ENCODE measurements at places on chromosomes 7 and 10.

- H3K4me3 ChIP-seq: peak within 1 kb of the TSS; percentile 80
- peaks cover 48% of the 10 kb centered on the region for H3K4me1 ChIP-seq
- peak within 1 kb of the TSS; percentile 88 for H3K27ac ChIP-seq
- DNase-seq: peak; percentile 98
- H3K27me3 ChIP-seq: no peaks in the 10 kb centered on the region
These were observed at the start of gene SAMD8 for GRCh38 chr10:75111365-75111906. SAMD8 (plus strand) TSS chr10:75111656; CDS start chr10:75150529, 38,873 bp downstream.

- peaks cover 12% of the 10 kb centered on the region for H3K36me3 ChIP-seq
- no peaks in the 10 kb centered on the region for H3K4me1 ChIP-seq
- H3K4me3 ChIP-seq: no peak overlapping the region
- no peak for DNase-seq
- H3K27ac ChIP-seq: no peak overlapping the region
These were observed 330.4 kb upstream of the AOAH start for GRCh38 chr7:37054624-37055241.

GRCh38 chr10:78849115-78849514, 219.7 kb upstream of the ZMIZ1 start:
- no peak for DNase-seq
- H3K27ac ChIP-seq: no peak overlapping the region
- no peaks in the 10 kb centered on the region for H3K27me3 ChIP-seq
- H3K4me3 ChIP-seq: no peak overlapping the region
- no peaks in the 10 kb centered on the region for H3K36me3 ChIP-seq

DNA sequence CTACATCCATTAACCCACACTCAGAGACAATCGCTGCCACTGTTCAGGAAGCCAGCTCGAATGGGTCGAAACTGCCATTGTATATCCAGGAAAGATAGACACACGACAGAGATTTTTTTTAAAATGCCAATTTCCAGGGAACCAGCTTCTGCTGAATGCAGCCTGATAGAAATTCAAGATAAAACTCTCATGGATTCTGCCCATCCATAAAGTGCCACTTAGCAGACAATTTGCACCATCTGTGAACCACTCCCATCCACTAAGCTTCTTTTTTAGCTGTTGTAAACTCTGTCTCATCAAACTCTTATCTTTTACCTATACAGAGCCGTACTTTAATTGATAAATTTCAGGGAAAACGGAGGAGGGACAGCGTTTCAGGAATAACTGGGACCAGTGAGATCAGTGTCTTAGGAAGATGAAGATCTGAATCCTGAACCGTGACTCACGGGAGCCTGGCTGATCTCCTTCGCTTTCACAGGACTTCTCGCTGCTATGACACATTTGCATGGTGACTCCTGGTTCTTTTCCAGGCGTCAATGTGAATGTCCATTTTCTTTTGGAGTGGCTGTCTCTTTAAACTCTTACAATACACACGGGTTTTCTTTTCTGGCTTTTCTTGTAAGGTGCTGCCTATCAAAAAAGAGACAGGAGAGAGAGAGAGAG, 103.4 kb downstream of the FAM204A start:
- no peak overlapping the region for H3K4me3 ChIP-seq
- DNase-seq: no peak
- H3K27me3 ChIP-seq: peaks cover 20% of the 10 kb centered on the region
- H3K27ac ChIP-seq: no peak overlapping the region

- peak overlapping the region; percentile 97 for H3K27ac ChIP-seq
- peak overlapping the region; percentile 88 for H3K4me3 ChIP-seq
- peaks cover 14% of the 10 kb centered on the region for H3K36me3 ChIP-seq
- no peaks in the 10 kb centered on the region for H3K27me3 ChIP-seq
- no peak for DNase-seq
- peaks cover 19% of the 10 kb centered on the region for H3K4me1 ChIP-seq
These were observed 41.6 kb upstream of the FAM20C start for GRCh38 chr7:150811-151221.

- H3K27ac ChIP-seq: no peak overlapping the region
- no peaks in the 10 kb centered on the region for H3K36me3 ChIP-seq
- no peak overlapping the region for H3K4me3 ChIP-seq
- no peak for DNase-seq
These were observed 29.8 kb downstream of the NPY start for GRCh38 chr7:24313777-24314176.

DNA sequence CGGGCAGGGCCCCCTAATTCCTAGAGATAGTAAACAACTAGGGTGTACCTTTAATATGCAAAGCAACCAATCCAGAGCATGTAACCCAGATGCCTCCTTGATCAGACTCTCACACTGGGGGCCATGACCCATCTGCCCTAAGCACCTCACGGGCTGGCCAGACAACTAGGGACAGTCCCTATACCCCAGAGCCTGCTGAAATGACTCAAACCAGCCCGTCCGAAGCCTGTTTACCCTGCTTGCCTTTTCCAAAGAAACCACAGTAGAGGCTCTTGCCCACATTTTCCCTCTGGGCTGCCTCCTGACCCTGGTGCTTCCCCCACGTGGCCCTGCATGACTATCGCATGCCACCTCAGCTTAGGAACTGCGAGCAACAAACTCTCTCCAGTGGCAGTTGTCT, 46.2 kb downstream of the RGS10 start:
- peak overlapping the region; percentile 77 for H3K27ac ChIP-seq
- peaks cover 90% of the 10 kb centered on the region for H3K4me1 ChIP-seq
- peaks cover 53% of the 10 kb centered on the region for H3K36me3 ChIP-seq
- H3K4me3 ChIP-seq: no peak overlapping the region
- no peak for DNase-seq
- no peaks in the 10 kb centered on the region for H3K27me3 ChIP-seq

- H3K4me1 ChIP-seq: peaks cover 6% of the 10 kb centered on the region
- no peak overlapping the region for H3K27ac ChIP-seq
- H3K4me3 ChIP-seq: no peak overlapping the region
- H3K36me3 ChIP-seq: no peaks in the 10 kb centered on the region
These were observed 215.3 kb upstream of the ZNF32 start for GRCh38 chr10:43863859-43864591.

- H3K27me3 ChIP-seq: no peaks in the 10 kb centered on the region
- no peaks in the 10 kb centered on the region for H3K36me3 ChIP-seq
- H3K4me1 ChIP-seq: no peaks in the 10 kb centered on the region
- no peak for DNase-seq
These were observed 41.7 kb downstream of the DNAJC1 start for GRCh38 chr10:21961847-21962246.

GRCh38 chr7:48045195-48045765, 9.9 kb downstream of the C7orf57 start:
- DNase-seq: peak; percentile 31
- H3K36me3 ChIP-seq: no peaks in the 10 kb centered on the region
- peak overlapping the region; percentile 17 for H3K27ac ChIP-seq

- no peak overlapping the region for H3K27ac ChIP-seq
- H3K27me3 ChIP-seq: no peaks in the 10 kb centered on the region
- no peaks in the 10 kb centered on the region for H3K4me1 ChIP-seq
These were observed 115.2 kb downstream of the RNLS start for GRCh38 chr10:88467835-88468485.

- peak overlapping the region; percentile 91 for H3K27ac ChIP-seq
- H3K27me3 ChIP-seq: peaks cover 22% of the 10 kb centered on the region
- H3K4me3 ChIP-seq: peak overlapping the region; percentile 75
These were observed 1.3 kb downstream of the FRAT2 start for GRCh38 chr10:97333351-97333600.

DNA sequence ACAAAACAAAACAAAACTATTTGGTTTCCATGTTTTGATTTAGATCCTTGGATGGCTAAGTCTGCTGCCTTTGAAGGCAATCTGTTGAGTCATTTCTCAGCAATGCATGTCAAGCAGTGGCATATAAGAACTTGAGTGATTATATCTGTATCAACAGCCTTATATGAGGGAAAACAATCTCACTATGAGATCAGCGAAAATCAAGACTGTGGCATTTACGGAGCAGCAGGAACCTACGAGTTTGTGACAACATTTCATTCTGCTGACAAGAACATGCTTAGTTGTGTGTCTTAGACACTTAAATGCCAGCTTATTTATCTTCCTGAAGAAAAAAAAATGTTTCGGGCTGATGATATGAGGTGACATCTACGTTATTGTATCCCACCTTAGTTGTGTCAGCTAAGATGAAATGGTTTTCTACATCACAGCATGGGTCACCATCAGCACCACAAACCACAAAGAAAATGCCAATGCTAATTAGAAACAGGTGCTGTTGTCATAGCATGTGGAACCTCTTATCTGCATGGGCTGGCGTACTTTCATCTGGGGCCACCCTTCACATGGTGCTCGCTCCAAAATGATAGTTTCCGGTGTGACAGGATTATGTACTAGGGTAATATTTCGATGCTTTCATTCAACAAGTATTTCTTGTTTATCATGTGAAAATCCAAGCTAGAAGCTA, 1085.5 kb downstream of the SORCS1 start:
- no peak overlapping the region for H3K27ac ChIP-seq
- DNase-seq: no peak
- no peaks in the 10 kb centered on the region for H3K36me3 ChIP-seq
- H3K27me3 ChIP-seq: no peaks in the 10 kb centered on the region

- H3K4me3 ChIP-seq: no peak overlapping the region
- H3K27ac ChIP-seq: no peak overlapping the region
- H3K27me3 ChIP-seq: no peaks in the 10 kb centered on the region
- DNase-seq: peak; percentile 28
- H3K36me3 ChIP-seq: no peaks in the 10 kb centered on the region
- H3K4me1 ChIP-seq: no peaks in the 10 kb centered on the region
These were observed 145.1 kb downstream of the SEMA3D start for GRCh38 chr7:85041605-85042216.

- no peaks in the 10 kb centered on the region for H3K36me3 ChIP-seq
- no peak overlapping the region for H3K4me3 ChIP-seq
These were observed 71.3 kb upstream of the CSTF2T start for GRCh38 chr10:51770709-51771108.

GRCh38 chr7:12727455-12728191, 40.2 kb downstream of the ARL4A start:
- H3K4me3 ChIP-seq: no peak overlapping the region
- H3K27me3 ChIP-seq: no peaks in the 10 kb centered on the region
- H3K4me1 ChIP-seq: peaks cover 34% of the 10 kb centered on the region
- no peak overlapping the region for H3K27ac ChIP-seq

DNA sequence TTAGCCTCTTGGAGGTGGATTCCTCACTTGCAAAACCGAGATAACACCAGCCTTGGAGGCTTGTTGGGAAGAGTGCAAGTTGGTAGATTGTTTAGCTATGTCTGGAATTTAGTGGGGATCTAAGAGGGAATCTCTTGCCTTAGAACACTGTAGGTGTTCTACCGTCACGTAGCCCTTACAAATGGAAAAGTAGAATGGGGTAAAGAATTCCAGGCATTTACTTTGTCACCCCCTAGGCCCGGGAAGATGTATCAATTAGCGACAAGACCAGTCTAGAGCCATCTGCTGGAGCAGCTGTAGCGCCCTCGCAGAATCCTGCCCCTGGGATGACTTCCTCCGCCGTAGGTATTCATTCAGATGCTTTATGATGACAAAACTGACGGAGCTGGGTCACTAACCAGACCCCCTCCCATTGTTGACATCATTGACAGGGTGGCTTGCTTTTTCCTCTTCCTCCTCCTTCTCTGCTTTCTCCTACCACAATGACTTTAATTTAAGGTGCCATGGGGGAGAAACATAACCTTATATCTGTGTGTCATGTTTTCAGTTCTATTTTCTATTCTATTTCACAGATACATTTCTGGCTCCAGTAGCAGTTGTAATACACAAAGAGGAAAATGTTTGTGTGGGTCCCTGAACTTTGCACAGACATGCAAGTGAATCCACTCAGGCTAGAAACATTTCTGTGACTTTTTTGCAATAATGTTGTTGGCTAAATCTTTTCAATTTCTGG, 262.6 kb upstream of the LYZL1 start:
- no peak overlapping the region for H3K27ac ChIP-seq
- no peaks in the 10 kb centered on the region for H3K36me3 ChIP-seq
- H3K4me1 ChIP-seq: no peaks in the 10 kb centered on the region
- no peak for DNase-seq

GRCh38 chr7:42617071-42617765, 294.7 kb downstream of the C7orf25 start:
- H3K27ac ChIP-seq: no peak overlapping the region
- DNase-seq: no peak
- H3K4me3 ChIP-seq: no peak overlapping the region
- no peaks in the 10 kb centered on the region for H3K36me3 ChIP-seq
- no peaks in the 10 kb centered on the region for H3K4me1 ChIP-seq
- no peaks in the 10 kb centered on the region for H3K27me3 ChIP-seq

DNA sequence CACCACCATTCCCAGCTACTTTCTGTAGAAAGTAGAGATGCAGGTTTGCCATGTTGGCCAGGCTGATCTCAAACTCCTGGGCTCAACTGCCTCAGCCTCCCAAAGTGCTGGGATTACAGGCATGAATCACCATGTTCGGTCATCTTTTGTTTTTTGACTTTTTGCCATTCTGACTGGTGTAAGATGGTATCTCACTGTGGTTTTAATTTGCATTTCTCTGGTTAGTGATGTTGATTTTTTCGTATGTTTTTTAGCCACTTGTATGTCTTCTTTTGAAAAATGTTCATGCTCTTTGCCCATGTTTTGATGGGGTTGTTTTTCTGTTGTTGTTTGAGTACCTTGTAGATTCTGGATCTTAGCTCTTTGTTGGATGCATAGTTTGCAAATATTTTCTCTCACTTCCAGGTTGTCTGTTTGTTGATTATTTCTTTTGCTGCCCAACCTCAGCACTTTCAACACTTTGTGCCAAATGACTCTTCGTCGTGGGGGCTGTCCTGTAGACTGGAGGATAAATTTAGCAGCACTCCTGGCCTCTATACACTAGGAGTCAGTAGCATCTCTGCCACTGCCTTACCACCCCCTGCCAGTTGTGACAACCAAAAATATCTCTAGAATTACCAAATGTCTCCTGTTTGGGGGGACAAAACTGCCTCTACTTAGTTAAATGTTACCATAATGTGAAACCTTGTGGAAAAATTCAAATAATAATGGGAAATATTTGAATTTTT, 6.5 kb upstream of the CPED1 start:
- H3K27me3 ChIP-seq: peaks cover 10% of the 10 kb centered on the region
- peaks cover 4% of the 10 kb centered on the region for H3K4me1 ChIP-seq
- DNase-seq: no peak
- H3K27ac ChIP-seq: no peak overlapping the region
- H3K36me3 ChIP-seq: no peaks in the 10 kb centered on the region
- H3K4me3 ChIP-seq: no peak overlapping the region

DNA sequence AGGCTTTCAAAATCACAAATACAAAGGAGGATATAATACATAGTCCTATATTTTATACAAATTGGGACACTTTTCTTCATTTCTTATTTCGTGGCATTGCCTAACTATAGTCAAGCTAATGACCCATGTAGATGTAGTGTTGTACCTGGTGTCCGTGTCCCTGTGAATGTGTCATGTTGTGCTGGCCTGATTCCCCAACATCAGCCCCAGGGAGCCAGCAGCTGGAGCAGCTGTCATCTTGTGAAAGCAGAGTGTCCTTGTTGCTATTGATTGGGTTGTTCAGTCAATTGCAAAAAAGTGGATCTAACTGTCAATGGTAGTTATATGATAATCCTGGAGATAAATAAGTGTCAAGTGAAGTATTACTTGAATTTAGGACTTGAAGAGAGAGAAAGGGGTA, 86.3 kb downstream of the KAT6B start:
- H3K27me3 ChIP-seq: no peaks in the 10 kb centered on the region
- no peak overlapping the region for H3K27ac ChIP-seq
- DNase-seq: no peak
- H3K36me3 ChIP-seq: peaks cover 12% of the 10 kb centered on the region
